NCI-H226 (cell line): ENCODE measurements at places on chromosomes 11 and 22.

DNA sequence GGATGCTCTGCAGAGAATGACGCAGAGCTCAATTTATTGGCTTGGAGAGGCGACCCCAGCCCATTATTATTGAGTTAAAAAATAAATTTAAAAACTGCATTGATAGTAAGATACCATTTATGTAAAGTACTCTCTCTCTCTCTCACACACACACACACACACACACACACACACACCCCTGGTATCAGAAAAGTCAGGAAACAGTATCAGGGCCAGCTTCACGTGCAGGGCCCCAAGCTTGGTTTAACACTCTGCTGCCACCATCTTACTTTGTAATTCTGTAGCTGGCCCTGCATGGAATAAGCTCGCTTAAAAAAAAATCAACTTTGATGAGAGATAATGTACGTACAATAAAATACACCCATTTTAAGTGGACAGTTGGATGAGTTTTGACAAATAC is 59.8 kb upstream of the CD5 start:
- no peak for DNase-seq

- DNase-seq, result no peak
Observed at GRCh38 chr11:45605051-45605450, 60.4 kb downstream of the CHST1 start.

- DNase-seq, result peak; percentile 47
Observed at GRCh38 chr11:67266449-67267187, at the start of gene GRK2. TSS of gene GRK2 (plus strand) at chr11:67266473. CDS start at chr11:67266700, 227 bp downstream.

DNA sequence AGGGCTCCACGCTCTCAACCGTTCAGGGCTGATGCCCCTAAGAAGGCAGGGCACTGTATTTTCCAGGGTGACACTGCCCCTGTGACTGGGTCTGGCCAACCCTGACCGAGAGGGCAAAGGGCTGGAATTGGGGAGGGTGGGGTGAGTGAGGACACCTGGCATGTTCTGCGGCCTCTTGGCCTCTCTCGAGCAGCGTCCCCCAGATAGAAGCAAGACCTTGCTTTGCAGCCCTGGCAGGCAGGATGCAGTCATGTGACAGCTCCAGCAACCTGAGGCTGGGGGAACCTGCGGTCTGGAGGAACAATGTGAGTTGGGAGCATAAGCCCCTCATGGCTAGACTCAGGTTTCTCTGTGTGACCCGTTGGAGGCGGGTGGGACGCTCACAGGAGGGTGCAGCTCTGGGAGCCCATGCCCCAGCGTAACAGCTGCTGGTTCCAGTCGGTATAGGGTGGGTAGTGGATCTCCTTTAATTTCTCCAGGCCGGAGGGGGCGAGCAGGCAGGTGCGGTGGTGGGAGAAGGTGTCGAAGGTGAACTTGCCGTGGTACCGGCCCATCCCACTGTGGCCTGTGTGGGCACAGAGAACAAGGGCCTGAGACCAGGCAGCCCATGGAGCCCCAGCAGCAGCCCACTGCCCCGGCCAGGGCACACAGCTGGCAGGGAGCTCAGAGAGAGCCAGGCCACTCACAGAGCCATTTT is 11.4 kb downstream of the ALDH3B2 start:
- DNase-seq, result no peak

- DNase-seq, result no peak
Observed at GRCh38 chr11:65047581-65048422, 6.8 kb downstream of the SAC3D1 start.

DNA sequence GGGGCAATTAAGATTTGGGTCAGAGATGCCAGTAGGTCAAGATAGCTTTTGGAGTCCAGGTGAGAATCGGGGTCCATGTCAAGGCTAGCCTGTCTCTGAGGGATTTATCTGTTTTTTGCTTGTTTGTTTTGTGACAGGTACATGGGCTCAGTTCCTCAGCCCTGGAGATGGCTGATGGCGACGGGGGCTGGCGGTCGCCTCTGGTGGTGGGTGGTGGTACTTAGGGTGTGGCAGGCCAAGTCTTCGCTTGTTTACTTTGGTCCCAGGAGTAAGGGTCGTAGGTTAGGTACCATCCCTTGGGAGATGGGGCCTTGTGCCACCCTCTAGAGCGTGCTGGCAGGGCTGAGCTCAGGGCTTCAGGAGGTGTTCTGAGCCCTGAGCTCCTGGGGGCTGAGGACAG is 4.7 kb downstream of the SLC25A45 start:
- no peak for DNase-seq

GRCh38 chr11:65806979-65807378 is 20.1 kb downstream of the OVOL1 start:
- no peak for DNase-seq

GRCh38 chr11:128214263-128214662 is 373.1 kb downstream of the ETS1 start:
- no peak for DNase-seq

- DNase-seq, result no peak
Observed at GRCh38 chr11:3222003-3222855, 3.6 kb upstream of the MRGPRG start.

DNA sequence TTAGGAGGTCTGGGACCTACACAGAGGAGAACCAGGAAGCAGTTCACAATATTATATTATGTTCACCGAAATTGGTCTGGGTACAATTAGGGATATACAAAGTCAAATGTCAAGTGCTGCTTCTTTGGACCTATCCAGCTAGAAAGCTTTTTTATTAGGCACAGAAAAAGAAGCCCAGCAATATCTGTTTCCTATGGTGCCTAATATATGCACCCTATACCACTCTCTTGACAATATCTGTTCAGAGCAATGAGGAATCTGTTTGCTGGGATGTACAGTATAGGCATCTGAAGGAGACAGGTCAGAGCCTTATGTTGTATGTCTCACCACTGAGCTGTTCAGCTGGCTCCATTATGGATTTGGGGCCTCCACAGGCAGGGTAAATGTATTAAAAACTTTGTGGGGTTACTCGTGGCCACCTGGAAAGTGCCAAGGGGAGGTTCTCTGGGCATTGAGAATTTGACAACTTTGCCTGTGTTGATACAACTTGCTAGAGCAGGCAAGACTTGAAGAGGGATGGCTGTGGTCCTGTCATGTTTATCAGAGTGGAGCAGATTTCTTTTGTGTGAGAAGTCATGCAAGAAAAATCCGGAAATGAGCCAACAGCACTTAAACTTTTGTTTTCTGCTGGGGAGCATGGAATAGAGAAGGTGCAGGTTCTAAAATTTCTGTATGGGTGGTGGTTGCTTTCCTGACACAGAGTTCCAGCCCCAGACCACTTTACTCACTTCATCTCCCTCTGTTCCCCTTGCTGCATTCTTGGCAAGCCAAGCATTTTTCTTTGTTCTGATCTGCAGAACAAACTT is 10.1 kb downstream of the STIM1 start:
- DNase-seq, result peak; percentile 77

DNA sequence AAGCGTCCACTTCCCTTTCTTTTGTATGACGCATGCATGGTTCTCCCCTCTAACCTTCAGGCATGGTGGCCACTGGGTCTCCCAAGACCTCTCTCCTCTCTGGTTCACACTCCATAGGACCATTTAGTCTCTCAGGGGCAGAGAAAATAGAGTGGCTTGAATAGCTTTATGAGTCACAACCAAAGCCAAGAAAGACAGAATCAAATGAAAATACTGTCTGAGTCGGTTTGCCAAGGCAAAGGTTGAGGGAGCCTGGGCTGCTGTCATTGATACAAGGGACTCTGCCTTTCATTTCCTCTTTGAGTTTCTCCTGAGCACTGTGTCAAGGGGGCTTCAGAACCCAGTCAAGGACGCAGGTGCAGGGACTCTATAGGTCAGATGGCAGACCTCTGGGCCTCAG is 44.2 kb downstream of the TENM4 start:
- no peak for DNase-seq

DNA sequence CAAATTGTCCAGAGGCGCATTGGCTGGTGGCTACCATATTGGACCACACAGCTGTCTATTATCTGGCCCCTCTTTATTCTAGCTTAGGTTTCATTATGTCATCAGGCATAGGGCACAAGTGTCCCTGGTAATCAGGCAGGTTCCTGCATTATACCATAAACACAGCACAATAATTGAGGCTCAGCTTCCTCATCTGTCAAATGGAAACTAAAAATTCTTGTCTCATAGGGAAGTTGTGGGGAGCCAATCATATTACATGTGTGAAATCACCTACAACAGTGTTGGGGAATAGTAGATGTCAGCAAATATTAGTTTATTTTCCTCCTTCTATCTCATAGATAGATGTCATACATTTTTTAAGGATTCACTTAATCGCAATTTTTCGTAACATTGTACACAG is 231.0 kb upstream of the SORL1-AS1 start:
- no peak for DNase-seq

GRCh38 chr11:74154620-74155281 is 16.1 kb downstream of the C2CD3 start:
- DNase-seq, result peak; percentile 71

DNA sequence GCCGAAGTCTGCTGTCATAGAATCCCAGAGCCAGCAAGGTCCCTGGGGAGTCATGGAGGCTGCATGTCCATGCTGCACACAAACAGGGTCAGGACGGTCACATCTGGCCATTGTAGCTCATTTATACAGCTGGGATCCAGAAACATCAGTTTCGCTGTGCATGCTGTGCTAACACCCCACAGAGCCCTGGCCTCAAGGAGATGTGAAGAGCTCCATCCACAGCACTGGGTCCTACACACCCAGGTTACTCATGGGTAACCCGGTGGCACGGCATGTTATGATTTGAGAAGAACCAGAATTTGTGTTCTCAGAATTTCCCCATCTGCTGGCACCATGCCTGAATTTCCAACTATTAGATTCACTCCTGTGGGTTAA is 146.3 kb upstream of the ARHGAP20 start:
- DNase-seq, result no peak

GRCh38 chr22:32222991-32223390 is 18.1 kb upstream of the RFPL2 start:
- DNase-seq, result no peak

DNA sequence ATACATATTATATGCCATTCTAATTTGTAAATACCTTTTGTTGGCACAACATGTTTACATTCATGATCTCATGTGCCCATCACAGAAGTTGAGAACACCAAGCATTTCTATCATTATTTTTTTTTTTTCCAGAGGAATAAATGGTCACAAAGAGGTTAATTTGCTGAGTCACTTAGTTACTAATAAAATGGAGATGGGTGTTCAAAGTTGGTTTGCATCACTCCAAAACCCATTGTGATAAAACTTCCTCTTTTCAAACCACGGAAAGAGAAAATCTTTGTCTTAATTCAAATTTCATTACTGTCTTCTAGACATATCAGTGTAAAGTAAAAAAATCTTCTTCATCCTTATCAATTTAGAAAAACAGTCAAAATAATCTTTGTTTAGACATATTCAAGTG is 636.8 kb upstream of the CCDC179 start:
- no peak for DNase-seq

- DNase-seq, result no peak
Observed at GRCh38 chr11:94243571-94244515, 60.5 kb upstream of the IZUMO1R start.

DNA sequence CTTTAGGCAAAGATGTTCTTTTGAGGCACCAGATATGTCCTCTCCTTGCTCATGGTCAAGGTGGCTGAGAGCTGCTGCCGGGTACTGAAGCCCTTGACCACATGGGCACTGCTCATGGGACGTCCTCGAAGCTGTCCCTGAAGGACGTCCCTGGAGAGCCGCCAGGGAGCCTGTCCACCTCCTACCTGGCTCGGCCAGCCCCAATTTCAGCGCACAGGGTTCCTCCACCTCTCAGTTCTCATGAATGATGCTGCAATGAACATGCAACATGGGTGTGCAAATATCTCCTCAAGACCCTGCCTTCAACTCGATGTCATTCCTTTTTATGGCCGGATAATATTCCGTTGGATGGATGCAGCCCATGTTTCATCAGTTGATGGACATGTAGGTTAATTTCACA is 24.4 kb upstream of the TOLLIP start:
- no peak for DNase-seq

- no peak for DNase-seq
Observed at GRCh38 chr11:60119710-60120109, 31.2 kb downstream of the MS4A2 start.

DNA sequence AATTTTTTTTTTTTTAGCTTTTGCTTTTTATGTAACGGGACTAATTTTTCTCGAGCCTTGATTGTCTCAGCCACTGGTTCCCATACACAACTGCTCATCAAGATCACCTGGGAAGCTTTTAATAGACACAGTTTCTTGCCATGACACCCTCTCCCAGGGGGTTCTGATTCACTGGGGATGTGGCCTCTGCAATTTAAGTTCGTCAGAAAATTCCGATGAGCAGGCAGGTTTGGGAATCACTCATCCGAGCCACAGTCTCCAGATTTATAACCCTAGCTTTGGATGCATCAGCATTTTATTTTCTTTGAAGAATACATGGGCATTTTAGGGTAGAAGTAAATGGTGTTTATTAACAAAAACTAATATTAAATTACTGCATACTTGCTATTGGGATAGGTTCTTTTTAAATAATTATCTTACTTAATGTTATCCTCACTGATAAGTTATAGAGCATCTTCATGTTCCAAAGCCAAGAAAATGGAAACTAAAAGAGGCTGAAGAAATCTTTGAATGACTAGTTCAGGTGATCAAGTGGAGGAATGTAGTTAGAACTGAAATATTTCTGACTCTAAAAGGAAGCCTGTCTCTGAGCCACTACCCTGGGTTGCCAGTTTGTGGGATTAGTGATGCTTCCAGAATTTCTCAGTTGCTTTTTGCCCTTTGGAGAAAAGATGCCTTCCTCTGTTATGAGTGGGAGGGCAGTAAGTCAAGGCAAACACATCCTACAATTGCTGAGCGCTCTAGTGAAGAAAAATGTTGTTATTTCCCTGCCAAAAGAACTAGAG is 319.0 kb downstream of the DDX10 start:
- DNase-seq, result no peak

GRCh38 chr11:11789735-11790369 is 51.9 kb upstream of the USP47 start:
- DNase-seq, result peak; percentile 23

GRCh38 chr11:36150986-36151385 is 138.2 kb downstream of the COMMD9 start:
- no peak for DNase-seq

- DNase-seq, result no peak
Observed at GRCh38 chr22:49723478-49724029, 104.1 kb downstream of the BRD1 start.

GRCh38 chr22:40982482-40983385 is 31.6 kb downstream of the RBX1 start:
- DNase-seq, result no peak

DNA sequence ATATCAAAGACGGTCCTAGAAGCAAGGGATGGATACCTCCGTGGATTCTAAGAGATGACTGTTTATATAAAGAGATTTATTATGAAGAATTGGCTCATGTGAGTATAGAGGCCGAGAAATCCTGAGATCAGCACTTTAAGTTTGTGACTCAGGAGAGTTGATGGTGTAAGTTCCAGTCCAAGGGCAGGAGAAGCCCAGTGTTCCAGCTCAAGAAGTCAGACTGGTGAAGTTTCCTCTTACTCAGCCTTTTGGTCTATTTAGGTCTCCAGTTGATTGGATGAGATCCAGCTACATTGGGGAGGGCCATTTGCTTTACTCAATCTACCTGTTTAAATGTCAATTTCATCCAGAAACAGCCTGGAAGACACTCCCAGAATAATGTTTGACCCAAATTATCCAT is 45.1 kb downstream of the TSPAN18 start:
- no peak for DNase-seq

GRCh38 chr11:94046796-94047195 is 25.6 kb downstream of the HEPHL1 start:
- no peak for DNase-seq

- DNase-seq, result no peak
Observed at GRCh38 chr22:48897645-48898370, 929.9 kb downstream of the BRD1 start.
